ENCODE measurements at places on chromosomes 13 and 19.

DNA sequence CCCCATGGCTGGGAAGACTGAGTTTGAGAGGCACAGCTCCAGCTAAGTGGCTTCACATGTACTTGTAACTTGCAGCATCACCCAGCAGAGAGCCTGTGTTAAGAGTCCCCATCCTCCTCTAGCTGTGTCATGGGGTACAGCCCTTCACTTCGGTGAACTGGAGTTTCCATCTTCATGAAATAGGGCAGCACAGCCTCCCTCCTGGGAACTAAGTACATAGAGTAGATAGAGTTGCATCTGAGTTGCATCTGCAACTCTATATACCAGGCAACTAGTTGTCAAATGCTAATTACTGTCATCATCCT is 1.2 kb downstream of the PRDX2 start:
- no peak for DNase-seq

GRCh38 chr13:100694722-100695508 is 20.3 kb upstream of the TMTC4 start:
- DNase-seq = no peak

DNA sequence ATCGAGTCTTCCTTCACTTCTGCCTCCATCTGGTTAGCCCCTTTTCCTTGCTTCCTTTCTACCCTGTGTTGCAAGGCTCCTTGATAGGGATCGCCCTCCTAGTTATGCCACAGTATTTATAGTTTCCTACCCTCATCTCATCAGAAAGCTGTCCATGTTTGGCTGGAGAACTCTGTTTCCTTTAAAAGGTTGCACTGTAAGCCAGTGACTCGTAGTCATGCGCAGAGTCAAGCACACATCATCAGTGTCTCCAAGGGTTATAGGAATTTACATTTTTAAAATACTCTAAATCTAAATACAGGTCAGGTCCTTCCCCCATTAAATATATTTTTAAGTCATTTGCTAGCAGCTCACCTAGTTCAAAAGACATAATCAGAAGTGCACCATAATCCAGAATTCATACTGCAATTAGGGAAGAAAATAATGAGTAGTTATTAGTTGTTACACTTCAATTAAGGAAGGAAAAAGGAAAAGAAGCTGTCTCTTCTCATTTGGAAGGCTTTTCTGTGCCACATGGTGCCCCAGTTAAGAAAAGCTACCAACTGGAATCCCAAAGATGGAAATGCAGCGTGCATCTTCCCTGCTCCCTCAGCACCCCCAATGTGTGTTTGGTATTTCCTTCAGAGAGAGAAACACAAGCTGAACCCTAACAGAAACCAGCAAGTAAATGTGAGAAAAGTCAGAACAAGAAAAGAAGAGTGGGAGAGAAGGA is 81.0 kb downstream of the GPR12 start:
- no peak for DNase-seq

DNA sequence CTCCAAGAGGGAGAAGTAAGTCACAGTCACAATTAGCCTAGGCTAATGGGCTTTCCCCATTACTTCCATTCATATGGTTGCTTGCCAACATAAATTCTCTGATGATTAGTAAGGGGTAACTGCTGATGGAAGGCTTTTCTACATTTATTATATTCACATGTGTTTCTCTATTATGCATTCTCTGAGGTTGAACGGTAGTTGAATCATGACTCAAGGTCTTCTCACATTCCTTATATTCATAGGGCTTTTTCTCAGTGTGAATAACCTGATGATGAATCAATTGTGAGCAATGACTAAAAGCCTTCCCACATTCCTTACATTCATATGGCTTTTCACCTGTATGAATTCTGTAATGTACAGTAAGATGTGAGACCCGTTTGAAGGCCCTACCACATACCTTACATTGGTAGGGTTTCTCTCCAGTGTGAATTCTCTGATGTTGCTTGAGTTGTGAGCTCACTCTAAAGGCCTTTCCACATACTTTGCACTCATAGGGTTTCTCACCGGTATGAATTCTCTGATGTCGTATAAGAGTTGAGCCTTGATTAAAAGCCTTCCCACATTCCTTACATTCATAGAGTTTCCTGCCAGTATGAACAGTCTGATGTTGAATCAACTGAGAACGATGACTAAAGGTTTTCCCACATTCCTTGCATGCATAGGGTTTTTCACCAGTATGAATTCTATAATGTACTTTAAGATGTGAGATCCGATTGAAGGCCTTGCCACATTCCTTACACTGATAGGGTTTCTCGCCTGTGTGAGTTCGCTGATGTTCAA is 9.3 kb downstream of the ZNF582 start:
- DNase-seq = no peak

- DNase-seq = no peak
Observed at GRCh38 chr19:47152632-47153031, 22.0 kb downstream of the SAE1 start.

DNA sequence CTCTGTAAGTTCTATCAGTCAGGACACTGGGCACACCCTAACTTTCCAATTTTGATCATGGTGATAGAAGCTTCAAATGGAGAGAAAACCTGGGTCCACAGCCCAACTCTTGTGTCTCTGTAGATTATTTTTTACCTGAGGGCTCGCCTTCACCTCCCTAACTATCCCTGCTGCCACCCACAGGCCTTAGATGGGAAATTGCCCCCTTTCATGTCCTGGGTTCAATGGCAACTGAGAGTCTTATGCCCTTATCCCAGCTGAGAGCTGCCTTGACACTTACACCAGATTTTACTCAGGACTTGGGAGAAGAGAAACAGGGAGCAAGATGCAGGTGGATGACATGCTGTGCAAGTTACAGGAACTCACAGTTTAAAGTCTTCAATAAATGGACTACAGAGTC is 81.7 kb downstream of the RAP2A start:
- no peak for DNase-seq

DNA sequence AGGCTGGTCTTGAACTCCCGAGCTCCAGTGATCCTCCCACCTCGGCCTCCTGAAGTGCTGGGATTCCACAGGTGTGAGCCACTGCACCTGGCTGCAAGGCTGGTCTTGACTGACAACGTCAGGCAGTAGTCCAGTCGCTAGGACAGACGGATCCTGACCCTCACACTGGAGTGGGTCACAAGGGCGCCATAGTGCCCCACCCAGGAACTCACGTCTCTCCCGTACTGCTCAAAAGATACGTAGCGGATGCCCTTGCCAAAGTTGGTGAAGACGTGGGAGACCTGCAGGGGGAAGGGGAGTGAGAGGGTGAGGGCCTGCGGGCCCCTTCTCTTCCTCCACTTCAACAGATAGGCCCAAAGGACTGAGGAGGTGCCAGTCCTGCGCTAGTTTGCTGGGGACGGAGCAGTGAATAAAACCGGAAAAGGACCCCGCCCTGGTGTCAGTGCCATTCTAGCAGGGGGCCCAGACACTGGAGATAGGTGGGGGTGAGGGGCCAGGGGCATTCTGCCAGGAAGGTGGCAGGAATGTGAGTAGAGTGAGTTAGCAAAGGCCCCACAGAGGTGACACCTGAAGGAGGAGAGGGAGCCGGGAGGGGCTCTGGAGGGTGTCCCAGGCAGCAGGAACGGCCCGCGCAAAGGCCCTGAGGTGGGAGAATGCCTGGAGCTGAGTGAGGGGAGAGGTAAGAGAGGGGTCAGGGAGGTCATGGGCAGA is 11.9 kb downstream of the MRPS12 start:
- no peak for DNase-seq

DNA sequence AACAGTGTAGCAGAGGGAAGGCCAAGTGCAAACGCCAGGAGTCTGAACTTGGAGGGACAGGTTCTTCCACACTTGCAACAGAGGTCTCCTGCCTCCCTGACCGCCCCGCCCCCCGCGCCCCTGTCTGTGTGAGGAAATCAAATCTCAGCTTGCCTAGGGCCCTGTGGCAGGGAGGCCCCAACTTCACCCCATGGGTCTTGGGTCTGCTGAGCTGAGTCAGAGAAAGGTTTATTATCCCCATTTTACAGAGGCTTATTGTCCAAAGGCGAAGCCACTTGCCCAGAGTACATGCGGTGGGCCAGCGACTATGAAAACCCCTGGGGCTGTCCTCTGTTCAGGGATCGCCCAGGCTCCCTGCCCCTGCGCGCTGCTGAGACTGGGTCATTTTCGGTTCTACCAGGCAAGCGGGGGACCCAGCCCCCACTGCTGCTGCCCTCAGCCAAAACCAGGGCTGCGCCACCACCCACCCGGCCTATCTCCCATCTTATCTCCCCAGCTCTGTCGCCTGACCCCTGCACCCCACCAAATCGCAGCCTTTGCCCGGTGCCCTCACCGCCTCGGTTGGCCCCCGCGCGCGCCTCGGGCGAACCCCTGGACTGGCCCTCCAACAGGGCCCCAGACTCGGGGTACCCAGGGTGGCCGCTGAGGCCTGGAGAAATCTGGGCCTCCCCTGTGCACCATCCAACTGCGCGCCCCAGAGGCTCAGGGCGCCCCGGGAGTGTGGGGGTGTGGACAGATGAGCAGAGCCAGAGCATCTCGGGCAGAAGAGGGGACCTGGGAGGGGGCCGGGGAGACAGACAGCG is 850 bp upstream of the CERS4 start:
- peak; percentile 18 for DNase-seq

- DNase-seq = no peak
Observed at GRCh38 chr13:61954092-61954491, 538.4 kb upstream of the PCDH20 start.

- DNase-seq = no peak
Observed at GRCh38 chr13:52736891-52737290, 2.7 kb downstream of the CNMD start.

DNA sequence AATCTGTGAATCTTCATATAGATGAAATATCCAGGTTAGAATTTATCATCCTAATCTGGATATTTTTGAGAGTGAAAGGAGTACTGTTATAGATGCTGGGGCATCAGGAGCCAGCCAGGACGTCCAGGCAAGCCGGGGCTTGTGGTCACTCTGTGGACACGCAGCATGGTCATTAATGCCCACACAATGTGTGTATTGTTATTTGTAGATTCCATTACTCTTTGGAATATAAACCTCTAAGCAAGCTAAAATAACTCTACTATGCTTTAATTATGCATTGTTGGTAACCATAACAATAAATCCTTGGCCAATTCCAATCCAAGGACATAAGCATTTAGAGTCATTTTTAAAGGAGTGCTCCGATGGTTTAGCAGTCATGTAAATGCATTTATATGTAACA is 137.9 kb downstream of the TM9SF2 start:
- no peak for DNase-seq

GRCh38 chr19:10189616-10190015 is 5.1 kb downstream of the DNMT1 start:
- DNase-seq = no peak

DNA sequence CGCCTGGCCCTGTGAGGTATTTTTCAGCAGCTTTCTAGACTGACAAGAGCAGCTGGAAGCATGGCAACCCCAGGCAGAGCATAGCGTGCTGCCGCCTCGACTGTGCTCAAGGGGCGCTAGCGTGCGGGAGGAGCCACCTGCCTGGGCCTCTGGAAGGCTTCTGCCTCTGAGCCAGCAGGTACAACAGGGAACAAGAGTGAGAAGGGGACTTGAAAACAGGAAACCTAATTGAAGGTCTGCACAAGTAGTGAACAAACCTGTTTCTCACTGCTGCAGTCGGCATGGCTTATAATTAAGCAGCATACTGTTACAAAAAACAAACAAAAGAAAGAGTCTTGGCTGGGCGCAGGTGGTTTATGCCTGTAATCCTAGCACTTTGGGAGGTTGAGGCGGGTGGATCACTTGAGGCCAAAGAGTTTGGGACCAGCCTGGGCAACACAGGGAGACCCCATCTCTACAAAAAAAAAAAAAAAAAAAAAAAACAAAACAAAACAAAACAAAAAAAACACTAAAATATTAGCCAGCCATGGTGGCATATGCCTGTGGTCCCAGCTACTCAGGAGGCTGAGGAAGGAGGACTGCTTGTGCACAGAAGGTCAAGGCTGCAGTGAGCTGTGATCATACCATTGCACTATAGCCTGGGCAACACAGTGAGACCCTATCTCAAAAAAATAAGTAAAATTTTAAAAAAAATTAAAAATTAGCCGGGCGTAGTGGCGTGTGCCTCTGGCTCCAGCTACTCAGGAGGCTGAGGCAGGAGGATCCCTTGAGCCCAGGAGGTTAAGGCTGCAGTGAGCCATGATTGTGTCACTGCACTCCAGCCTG is 12.6 kb upstream of the GARRE1 start:
- DNase-seq = no peak

DNA sequence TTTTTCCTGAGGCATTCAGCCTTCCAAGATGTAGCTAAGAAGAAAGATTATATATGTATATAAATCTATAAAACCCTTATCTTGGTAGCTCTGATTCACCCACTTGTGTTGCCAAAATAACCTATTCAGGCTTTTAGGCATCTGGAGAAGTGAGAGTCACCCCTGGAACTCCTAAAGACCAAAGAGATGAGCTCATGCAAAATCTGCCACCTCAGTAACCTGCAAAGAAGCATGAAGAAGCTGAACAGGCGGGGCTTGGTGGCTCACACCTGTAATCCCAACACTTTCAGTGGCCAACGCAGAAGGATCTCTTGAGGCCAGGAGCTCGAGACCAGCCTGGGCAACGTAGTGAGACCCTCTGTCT is 393.7 kb downstream of the FOXO1 start:
- DNase-seq = no peak

DNA sequence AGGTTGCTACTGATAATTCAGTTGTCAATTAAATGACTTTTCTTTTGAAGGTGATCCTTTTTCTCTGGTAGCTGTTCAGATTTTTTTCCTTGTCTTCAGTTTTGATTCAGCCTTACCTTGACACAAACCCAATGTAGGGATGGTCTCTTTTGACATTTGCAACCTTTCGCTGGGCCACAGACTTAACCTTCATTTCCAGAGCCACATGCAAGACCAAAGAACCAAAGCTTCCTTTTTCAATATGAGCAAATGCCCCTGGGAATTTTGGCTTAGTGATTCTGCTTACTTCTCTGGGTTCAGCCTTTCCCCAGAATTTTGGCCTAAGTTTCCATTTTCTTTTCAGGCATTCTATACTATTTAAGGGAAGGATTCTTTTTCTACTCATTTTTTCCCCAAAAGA is 19.6 kb downstream of the SIGLEC5 start:
- no peak for DNase-seq

DNA sequence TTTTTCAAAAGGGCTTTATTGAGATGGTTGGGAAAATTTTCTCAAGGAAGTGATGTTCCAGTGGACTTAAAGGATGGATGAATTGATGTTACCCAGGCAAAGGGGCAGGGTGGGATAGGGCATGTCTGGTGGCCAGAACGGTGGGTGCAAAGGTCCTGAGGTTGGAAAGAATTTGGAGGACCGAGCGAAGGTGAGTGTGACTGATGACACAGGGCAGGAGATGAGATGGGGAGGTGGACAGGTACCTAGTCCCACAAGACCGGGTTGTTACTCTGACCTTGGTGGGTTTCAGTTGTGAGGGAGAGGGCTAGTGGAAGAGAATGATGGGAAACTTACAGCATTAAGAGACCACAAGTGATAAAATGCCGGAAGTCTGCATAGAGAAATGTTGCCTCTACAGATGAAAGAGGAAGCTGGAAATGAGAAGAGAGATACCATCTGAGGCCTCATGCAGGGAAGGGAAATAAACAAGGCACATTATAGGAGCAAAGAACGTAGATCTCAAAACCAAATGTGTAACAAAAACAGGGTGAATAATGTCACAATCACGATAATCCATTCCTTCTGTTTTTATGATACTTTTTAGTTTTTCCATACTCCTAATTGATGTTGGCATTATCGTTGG is 4.5 kb downstream of the ADGRE1 start:
- no peak for DNase-seq

GRCh38 chr19:7658219-7658686 is 10.6 kb upstream of the RETN start:
- no peak for DNase-seq
